ENCODE measurements at places on chromosomes 2 and 18.

DNA sequence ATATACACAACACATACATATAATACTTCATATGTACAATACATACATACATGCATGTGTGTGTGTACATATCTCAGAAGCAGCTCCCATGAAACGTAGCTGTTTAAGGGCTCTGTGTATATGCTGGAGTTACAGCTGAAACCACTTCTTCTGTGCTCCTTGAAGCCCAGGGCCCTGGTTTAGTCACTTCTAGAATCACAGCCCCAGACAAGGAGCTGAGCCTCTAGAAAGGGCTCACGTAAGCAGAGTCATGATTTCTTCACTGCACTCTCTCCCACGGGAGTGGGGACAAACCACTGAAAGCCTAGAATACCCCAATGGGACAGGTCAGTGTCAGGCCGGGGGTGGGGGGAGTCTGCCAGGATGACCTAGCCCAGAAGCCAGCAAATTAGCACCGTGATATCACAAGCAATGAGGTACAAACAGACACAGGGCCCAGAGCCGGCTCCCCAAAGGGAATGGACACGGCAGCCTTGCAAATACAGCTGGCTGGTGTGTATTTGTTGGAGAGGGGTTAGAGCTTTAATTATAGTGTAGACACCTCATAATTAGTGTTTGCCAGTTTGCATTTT lies 90.3 kb downstream of the C1QL2 start:
- no peak for DNase-seq

- DNase-seq: no peak
Observed at GRCh38 chr2:10678225-10678624, 11.6 kb downstream of the NOL10 start.

GRCh38 chr2:84482603-84483002 lies 23.5 kb upstream of the SUCLG1 start:
- no peak for DNase-seq

- DNase-seq: no peak
Observed at GRCh38 chr18:22828171-22828570, 105.0 kb upstream of the RBBP8 start.

GRCh38 chr2:101329026-101329425 lies 20.5 kb upstream of the RNF149 start:
- no peak for DNase-seq

- no peak for DNase-seq
Observed at GRCh38 chr2:1656961-1657841, 87.1 kb downstream of the PXDN start.

GRCh38 chr18:60698901-60699300 lies 326.3 kb upstream of the MC4R start:
- DNase-seq: no peak

DNA sequence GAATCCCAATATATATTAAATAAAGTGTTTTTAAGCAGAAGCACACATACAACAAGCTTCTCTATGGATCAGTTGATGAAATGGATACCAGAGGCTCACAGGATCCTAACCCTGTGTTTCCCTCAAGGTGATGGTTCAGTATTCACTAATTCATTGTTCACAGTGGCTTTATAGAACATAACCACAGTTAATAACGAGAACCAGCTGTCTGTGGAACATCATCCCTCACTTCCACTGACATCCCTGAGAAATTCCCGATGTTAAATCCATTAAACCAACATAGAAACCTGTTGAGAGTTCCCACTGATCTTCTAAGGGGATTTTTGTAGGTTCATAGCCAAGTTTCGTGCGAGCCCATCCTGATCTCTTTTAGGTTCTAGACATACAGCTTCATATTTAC lies 29.0 kb downstream of the CCDC195 start:
- DNase-seq: no peak

All from stimulated activated CD4-positive, alpha-beta T cell treated with anti-CD3 and anti-CD28 coated beads, Interleukin-1b, Interleukin-23, amount 100 ng/mL, for 1 hour (primary cell).